ENCODE measurements at places on chromosomes 5 and 9.
A peak's percentile ranks its signal among the peaks of the same experiment; 100 is the strongest.

GRCh38 chr5:175753536-175754402 is 95.9 kb downstream of the HRH2 start:
- DNase-seq = no peak

- DNase-seq = no peak
Observed at GRCh38 chr5:179128976-179129375, 68.8 kb downstream of the ZNF354C start.

- DNase-seq = no peak
Observed at GRCh38 chr9:479971-480350, 265.3 kb downstream of the DOCK8 start.

DNA sequence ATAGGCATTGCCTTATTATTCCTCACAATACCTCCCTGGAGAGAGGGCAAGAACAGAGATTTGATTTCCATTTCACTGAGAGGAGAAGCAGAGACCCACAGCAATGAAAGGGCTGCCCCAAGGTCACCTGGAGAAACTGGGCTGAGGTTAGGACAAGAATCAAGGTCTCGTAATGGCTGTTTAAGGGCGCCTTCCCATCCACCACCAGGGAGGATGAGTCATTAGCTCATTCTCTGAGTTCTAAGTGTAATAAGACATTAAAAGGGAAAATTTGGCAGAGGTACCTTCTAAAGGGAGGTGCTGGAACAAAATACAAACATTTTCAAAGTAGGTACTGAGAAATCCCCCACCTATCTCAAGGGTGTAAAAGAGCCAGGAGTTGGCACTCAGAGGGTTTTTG is 52.6 kb upstream of the TCERG1 start:
- DNase-seq = no peak

GRCh38 chr5:137040641-137041340 is 458.3 kb downstream of the SPOCK1 start:
- DNase-seq = no peak

GRCh38 chr5:42648036-42648435 is 108.6 kb upstream of the CCDC152 start:
- DNase-seq = no peak

DNA sequence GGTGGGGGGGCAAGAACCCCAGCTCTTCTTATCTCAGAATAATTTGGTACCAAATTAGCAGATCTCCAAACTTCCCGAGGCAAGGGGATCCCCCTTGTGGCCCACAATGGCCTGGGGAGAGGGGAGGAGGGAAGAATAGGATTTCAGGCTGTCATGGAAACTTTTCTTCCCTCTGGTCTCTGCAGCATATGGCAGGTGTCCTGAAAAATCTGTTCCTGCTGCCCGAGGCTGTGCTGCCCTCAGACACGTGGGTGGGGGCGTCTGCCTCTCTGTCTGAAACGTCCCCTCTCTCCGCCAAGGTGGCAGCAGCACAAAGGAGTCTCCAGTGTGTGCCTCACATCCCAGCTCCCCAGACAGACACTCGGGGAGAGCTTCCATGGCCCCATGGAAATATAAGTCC is 34.0 kb downstream of the CCNJL start:
- DNase-seq = no peak

- no peak for DNase-seq
Observed at GRCh38 chr9:126401107-126401506, 74.5 kb downstream of the MVB12B start.

DNA sequence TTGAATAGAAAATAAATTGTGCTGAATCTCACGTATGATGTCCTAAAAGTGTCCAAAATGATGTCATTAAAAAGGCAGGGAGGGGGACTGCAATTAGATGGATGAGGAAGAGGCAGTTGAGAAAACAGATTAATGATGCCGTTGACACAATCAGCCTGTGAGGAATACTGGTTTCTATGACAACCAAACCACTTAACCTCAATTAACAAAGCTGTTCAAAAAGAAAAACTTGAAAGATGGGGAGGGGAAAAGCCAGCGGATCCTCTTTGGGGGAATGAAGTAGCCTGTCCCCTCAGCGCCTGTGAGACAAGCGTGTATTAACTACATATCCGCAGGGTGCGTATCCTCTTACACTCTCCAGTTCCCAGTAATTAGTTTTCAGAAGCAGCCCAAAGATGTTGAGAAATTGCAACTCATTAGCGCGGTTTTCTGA is 160.7 kb downstream of the TTC39B start:
- no peak for DNase-seq

GRCh38 chr5:68181039-68181599 is 34.4 kb upstream of the PIK3R1 start:
- DNase-seq = no peak

- DNase-seq = no peak
Observed at GRCh38 chr9:129394061-129394885, 216.2 kb upstream of the IER5L start.

- no peak for DNase-seq
Observed at GRCh38 chr5:180352116-180353047, 754 bp downstream of the GFPT2 start.

- DNase-seq = no peak
Observed at GRCh38 chr5:77282337-77283027, 72.0 kb downstream of the PDE8B start.

DNA sequence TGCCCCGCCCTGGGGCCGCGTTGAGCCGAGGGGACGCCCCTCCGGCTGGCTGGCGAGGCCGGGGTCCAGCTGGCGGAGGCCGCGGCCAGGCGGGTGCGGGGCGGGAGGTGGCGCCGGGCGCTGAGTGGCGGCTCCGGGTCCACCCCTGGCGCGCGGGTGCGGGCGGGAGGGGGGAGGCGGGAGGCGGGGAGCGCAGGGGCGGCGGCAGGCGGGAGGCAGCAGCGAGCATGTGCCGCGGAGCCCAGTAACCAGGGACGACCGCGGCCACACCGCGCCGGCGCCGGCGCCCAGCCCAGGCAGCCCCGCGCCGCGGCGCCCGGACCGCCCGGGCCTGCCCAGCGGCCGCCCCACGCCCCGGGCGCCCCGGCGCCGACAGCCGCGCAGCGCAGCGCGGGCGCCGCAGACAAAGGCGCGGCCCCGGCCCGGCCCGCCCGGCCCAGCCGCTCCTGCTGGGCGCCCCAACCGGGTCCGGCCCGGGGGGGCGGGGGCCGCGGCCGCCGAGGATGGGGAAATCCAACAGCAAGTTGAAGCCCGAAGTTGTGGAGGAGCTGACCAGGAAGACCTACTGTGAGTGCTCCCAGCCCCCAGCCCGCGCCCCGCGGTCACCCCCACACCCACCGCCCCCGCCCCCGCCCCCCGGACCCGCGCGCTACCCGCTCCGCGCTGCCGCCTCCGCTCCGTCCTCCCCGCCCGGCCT is at the start of gene NCS1:
NCS1 (plus strand) TSS at position 244 of the 697 bp plus-strand sequence; CDS start at position 504, 260 bp downstream.
- DNase-seq = peak; percentile 28

DNA sequence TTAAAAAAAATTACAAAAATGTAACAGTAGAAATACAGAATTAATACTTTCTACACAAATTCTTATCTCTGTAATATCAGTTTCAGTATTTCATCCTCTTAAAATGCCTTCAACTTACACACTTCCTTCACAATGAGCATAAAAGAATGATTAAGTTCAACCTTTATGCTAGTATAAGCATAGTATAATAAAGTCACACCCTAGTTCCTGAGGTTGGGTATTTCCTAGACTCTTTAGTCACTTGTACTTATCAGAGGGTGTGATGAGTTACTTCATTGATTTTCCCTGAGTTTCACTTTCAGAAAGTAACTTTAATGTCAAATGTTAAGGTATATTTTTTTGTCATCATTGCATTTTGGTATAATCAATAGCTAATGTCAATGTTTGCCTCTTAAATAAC is 302.4 kb downstream of the PDE4D start:
- DNase-seq = no peak

DNA sequence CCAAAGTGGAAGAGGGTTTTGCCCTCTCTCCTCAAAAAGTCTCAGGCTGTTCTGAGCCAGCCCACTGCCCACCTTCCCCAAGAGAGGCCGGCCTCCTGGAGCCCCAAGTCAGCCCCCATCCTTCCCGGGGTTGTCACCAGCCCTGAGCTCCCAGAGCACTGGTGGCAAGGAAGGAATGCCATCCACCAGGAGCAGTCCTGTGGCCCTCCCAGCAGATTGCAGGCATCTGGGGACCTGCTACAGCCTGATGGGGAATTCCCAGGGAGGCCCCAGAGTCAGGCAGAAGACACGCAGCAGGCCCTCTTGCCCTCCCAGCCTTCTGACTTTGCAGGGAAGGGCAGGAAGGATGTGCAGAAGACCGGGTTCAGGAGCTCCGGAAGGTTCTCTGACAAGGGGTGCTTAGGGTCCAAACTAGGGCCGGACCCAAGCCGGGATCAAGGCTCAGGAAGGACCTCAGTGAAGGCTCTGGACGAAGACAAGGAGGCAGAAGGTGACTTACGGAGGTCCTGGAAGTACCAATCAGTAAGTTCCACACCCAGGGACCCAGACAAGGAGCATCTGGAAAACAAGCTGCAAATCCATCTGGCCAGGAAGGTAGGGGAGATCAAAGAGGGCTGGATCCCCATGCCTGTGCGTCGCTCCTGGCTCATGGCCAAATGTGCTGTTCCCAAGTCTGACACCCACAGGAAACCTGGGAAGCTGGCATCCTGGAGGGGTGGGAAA is 3.7 kb downstream of the SPATA31E1 start:
- DNase-seq = no peak

DNA sequence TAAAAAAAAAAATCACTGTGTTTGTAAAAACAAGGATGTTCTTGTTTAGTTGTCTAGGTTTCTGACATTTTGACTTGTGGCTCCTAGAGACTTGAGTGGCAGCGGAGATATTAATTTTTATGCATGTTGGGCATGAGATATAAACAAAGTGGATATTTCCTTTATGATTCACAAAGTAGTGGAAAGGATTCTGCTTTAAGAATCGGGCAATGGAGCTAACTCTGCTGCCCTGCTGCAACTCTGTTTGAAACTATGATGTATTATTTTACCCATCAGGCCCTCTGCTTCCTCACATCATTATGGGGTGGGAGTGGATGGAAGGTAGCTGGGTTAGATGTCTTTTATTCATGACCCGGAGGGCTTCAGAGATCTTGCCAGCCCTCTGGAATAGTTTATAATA is 94.1 kb upstream of the CD180 start:
- DNase-seq = no peak

- DNase-seq = no peak
Observed at GRCh38 chr5:56432321-56432720, 199.2 kb upstream of the ANKRD55 start.

GRCh38 chr5:57411982-57412381 is 70.6 kb downstream of the ACTBL2 start:
- DNase-seq = no peak
